ENCODE measurements at places on chromosomes 1 and 21. TPM values are rescaled to one million over a fixed set of nuclear protein-coding genes. Genes with fewer than 3 reads are reported as not detected.

- peak; percentile 48 for DNase-seq
Measured at GRCh38 chr1:243254233-243254926, 701 bp downstream of the CEP170 start.

The RXFP4 gene
- total RNA-seq = not detected

The NEK2 gene
- 1.8 TPM for total RNA-seq

The CELA2A gene
- 9.3 TPM for total RNA-seq

The ORC1 gene
- total RNA-seq = 0.22 TPM

GRCh38 chr1:206985162-206985749 is 15.0 kb upstream of the FCAMR start:
- DNase-seq = no peak

GRCh38 chr1:87942165-87942564 is 613.5 kb downstream of the LMO4 start:
- DNase-seq = peak; percentile 17

- no peak for DNase-seq
Measured at GRCh38 chr1:3514404-3514803, 59.9 kb downstream of the ARHGEF16 start.

DNA sequence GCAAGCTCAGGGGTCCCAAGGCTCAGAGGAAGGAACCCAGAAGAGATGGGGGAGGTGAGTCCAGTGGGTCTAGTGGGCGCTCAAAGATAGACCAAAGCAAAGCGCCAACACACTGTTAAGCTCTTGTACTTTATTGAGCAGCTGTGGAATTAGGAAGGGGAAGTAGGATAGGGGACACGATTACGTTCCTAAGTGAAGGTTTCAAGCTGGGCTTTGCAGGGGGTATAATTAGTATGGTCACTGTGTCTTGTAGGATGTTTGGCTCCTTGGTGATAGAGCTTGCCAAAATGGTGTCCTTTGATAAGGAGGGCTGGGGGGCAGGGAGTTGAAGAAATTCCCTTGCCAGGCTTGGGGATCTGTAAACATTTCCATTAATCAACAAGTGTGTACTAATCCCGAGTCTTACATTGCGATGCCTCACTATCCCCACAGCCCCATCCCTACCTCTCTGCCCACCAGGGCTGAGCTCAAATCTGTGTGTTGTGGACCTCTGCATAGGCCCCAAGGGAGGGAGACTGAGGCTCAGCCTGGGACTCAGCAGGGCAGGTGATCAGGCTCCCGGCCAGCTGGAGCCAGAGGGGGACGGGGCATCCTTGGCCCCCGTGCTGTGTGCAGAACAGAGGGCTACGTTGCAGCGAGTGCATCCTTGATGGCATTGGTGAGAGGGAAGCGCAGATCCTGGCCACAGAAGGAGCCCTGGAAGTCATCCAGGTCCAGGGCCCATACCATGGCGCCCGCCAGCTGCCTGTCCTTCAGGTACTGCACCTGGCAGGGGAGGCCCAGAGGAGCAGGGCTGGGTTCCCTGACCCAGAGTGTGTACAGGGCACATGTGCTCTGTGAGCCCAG is 3.4 kb upstream of the MYBPH start:
- DNase-seq = no peak

DNA sequence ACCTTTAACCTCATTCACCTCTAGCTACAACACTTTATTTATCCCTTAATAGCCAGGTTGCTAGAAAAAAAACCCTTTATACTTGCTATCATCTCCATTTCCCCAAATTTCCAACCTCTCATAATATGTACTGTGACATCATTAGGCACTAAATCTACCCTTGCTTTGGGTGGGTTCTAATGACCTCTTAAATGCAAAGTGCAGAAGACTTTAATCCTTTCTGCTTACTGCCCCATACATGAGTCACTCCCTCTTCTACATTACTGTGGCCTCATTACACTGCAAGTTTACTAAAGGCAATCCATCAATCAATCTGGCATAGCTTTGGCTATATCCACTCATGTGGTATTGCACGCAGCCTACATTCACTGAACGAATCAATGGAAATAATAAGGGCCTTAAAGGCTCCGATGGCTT is 353.3 kb downstream of the SMYD3 start:
- DNase-seq = no peak

DNA sequence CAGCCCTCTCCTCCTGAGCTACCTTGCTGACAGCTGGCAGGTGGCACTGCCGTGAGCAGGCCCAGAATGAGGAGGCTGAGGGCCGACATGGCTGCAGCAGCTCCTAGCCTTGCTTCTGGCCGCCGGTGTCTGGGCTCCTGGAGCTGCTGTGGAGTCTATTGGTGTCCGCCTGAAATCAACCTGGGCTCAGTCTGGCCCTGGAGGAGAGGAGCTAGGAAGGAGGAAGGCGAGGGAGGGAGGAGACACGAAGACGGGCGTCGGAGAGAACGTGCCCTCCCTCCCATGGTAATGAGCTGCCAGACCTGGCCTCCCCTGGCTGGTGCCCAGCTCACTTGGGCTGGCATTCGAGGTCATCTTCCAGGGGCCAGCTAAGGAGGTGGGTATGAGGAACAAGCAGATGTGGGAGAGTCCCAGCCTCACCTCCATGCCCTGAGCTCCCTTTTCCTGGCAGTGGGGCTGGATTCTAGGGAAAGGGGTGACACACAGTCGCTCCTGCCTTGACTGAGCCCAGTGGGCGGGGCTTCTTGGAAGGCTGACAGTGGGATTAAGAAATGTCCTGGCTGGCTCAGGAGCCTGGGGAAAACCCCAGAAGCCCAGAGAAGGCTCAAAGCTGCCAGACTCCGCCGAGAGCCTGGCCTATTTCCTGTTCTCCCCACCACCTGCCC is at the start of gene PDZK1IP1:
PDZK1IP1 (minus strand) TSS at position 193 of the 665 bp plus-strand sequence; CDS start at position 89, 104 bp downstream.
- peak; percentile 84 for DNase-seq

DNA sequence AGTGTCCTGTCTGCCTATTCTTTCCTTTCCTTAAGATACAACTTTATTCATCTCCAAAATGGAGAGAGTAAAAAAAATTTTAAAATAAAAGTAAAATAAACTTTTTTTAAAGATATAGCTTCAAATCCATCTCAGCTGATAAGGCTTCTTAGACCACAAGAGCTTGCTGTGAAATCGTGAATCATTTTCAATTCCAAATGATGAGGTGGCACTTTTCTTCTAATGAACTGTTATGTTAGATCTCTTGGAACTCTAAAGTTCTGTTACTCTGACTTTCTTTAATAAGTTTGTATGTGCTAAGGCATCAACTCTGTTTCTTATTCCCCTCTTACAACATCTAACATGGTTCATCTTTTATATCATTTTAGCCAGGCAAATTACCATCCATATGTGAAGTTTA is 4.5 kb downstream of the SH3GLB1 start:
- no peak for DNase-seq

The RAP1GAP gene
- 4.1 TPM for total RNA-seq

DNA sequence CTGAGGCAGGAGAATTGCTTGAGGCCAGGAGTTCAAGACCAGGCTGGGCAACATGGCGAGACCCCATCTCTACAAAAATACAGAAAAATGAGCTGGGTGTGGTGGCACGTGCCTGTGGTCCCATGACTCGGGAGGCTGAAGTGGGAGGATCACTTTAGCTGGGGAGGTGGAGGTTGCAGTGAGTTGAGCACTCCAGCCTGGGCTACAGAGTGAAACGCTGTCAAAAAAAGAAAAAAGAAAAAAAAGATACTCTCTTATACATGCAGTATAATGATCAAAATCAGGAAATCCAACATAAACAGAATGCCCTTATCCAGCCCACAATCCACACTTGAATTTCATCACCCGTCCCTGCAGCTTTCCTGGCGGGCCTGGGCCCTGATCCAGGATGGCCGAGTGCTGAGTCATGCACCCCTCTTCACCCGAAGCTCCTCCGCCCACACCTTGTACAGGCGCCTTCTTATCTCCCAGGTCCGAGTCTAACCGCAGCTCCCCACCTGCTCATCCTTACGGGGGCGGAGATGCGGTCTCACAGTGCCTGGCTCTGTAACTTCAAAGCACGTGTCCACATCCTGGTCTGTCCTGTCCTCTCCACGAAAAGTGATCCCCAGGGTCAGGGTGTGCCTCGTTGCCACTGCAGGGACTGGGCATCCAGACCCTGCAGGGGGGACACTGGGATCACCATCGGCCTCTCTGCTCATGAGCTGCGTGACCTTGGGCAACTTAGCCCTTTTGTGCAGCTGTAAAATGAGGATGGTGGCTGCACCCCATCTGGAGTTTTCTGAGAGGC is 120.2 kb upstream of the SLC45A1 start:
- DNase-seq = peak; percentile 51

The SMCP gene
- total RNA-seq = not detected

- no peak for DNase-seq
Measured at GRCh38 chr21:31457675-31458074, 113.6 kb upstream of the TIAM1 start.

GRCh38 chr1:32743380-32744070 is 41.0 kb upstream of the SYNC start:
- no peak for DNase-seq

The BRDT gene
- 0.30 TPM for total RNA-seq

GRCh38 chr1:216461466-216461865 is 38.2 kb upstream of the USH2A start:
- no peak for DNase-seq

GRCh38 chr1:35844826-35845225 is 37.0 kb downstream of the AGO4 start:
- no peak for DNase-seq

The ALX3 gene
- total RNA-seq = not detected

The KLHDC7A gene
- total RNA-seq = 0.20 TPM

DNA sequence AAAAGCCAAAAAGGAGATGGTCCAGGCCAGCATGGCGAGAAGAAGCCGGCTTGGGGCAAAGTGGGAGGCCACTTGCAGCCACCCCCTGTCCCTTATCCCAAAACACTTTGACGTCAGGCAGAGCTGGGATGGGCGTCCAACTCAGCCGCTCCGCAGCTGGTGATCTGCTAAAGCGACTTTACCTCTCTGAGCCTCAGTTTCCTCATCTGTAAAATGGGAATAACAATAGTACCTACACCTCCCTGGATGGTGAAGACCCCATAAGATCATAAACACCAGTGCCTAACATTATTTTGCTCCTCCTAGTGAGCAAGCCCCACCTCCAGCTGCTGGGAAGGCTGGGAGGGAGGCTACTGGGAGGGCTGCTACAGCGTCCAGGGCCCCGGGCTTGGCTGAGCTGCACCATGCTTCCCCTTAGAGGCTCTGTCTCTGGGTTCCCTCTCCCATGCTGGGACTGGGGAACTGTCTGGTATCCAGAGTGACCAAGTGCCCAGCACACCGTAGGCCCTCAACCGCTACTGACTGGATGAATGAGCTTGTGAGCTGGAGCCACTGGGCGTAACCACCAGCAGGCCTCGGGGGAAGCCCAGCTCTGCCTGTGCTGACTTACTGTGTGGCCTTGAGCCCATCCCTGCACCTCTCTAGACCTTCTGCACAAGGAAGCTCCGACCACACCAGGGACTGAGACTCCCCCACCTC is 18.3 kb downstream of the IFFO2 start:
- DNase-seq = no peak

The OPRD1 gene
- not detected for total RNA-seq

GRCh38 chr1:53294567-53294966 is 33.3 kb downstream of the LRP8 start:
- no peak for DNase-seq

DNA sequence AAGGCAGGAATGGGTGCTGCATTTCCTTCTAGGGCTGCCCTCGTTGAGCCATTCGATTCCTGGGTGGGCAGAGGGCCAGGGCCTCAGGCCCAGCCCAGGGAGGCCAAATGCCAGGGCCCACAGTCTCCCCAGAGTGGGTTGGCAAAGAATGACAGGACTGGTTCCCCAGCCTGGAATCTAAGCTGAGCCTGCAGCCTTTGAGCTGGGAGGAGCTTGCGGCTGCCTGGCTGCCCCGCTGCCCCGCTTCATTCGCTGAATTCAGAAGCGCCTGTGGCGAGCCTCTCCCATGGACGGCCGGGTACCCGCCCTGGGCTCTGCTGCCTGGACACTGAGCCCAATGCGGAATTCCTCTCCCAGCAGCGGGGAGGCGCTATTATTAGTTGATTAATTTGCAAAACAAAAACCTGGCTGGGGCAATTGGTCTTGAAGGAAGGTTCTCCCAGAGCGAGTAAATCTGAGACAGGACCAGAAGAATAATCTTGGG is 32.3 kb upstream of the TARDBP start:
- peak; percentile 61 for DNase-seq

GRCh38 chr1:25462732-25463131 is 32.0 kb downstream of the MACO1 start:
- no peak for DNase-seq

The ZNF678 gene
- 8.4 TPM for total RNA-seq

- DNase-seq = peak; percentile 16
Measured at GRCh38 chr1:61050541-61051442, 31.6 kb upstream of the NFIA start.

The LGR6 gene
- not detected for total RNA-seq

GRCh38 chr1:236150311-236150955 is 8.1 kb downstream of the GPR137B start:
- DNase-seq = no peak

The DMRTA2 gene
- not detected for total RNA-seq

DNA sequence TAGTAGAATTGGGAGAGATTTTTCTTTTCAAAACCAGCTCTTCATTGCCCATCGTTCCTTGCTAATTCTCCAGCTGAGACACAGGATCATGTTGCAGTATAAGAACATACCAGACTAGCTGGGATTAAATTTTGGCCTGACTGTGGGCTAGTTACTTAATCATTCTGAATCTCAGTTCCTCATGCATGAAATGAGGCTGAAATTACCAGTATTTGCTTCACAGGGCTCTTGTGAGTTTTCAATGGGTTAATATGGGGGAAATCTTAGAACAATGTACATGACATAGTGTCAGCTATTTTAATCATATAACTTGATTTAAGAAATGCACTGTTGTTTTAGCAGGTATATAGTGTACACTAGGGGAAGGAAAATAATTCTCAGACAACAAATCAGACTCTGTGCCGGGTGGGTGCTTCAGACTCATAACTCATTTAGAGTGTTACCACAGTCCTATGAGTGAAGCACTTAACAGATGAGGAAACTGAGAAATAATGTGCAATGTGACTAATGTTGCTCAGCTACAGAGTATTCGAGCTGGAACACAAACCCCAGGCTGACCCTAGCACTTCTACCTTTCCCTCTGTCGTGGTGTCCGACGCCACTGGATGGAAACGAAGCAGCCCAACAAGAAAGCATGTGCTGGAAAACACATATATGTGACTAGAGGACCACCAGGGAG is 137.6 kb upstream of the SGIP1 start:
- no peak for DNase-seq

DNA sequence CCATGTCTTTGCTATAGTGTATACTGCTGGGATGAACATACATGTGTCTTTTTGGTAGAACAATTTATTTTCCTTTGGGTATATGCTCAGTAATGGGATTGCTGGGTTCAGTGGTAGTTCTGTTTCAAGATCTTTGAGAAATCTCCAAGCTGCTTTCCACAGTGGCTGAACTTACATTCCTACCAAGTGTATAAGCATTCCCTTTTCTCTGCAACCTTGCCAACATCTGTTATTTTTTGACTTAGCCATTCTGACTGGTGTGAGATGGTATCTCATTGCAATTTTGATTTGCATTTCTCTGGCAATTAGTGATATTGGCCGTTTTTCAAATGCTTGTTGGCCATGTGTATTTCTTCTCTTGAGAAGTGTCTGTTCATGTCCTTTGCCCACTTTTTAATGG is 37.5 kb upstream of the ANGPTL1 start:
- no peak for DNase-seq

Data from tibial nerve (tissue), 4 donors.